Activated CD4-positive, CD25-positive, alpha-beta regulatory T cell (primary cell): ENCODE measurements at places on chromosomes 7 and 10.
A peak's percentile ranks its signal among the peaks of the same experiment; 100 is the strongest.

GRCh38 chr10:73798927-73799560, 12.4 kb downstream of the NDST2 start:
- DNase-seq: no peak

GRCh38 chr10:17353568-17354300, 100.7 kb downstream of the ST8SIA6 start:
- no peak for DNase-seq

DNA sequence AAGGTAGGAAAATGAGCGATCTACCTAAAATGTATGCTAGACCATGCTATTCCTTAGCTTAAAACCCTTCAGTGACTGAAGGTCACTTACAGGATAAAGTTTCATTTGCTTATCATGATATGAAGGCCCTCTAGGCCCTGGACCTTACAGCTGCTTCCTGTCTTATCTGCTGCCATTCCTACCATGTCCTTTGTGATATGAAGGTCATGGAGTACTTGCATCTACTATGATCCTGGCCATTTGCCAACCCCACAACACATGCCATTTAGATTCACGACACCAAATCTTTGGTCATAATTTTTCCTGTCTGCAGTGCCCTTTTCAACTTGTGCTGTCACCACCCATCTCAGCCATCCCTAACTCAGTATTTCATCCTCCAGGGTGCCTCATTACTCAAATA, 181.8 kb upstream of the MDFIC start:
- no peak for DNase-seq

DNA sequence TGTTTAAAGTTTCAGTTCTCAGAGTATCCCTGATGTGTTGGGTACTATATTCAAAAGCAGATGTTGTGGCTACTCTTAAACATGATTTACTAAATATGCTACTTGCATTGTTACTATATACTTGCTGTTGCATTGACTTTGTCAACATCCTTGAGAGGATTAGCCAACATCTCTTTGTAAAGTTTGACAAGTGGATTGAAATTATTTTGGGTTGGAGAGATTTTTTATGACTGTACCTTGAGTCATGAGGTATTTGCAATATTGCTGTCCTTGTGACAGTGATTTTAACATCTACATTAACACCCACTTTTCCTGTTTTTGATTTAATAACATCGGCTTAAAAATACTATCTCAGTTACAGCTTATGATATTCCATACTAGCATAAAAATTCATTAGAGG, 31.9 kb downstream of the MRC1 start:
- DNase-seq: no peak

DNA sequence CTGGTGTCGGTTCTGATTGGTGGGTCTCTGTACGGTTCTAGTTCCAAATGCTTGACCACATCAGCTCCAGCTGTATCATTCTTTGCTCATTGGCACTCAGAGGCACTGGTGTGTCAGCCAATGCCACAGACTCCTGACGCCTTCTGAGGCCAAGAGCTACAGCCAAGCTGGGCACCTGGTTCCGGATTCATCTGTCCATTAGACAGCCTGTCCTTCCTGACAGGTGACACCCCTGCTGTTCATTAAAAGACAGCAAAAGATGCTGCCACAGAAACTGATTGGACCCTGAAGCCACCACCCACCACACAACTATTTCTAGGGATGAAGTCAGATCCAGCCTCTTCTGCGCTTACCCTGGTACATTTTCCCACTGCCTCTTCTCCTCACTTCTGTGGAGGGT, 35.6 kb downstream of the COL13A1 start:
- no peak for DNase-seq

DNA sequence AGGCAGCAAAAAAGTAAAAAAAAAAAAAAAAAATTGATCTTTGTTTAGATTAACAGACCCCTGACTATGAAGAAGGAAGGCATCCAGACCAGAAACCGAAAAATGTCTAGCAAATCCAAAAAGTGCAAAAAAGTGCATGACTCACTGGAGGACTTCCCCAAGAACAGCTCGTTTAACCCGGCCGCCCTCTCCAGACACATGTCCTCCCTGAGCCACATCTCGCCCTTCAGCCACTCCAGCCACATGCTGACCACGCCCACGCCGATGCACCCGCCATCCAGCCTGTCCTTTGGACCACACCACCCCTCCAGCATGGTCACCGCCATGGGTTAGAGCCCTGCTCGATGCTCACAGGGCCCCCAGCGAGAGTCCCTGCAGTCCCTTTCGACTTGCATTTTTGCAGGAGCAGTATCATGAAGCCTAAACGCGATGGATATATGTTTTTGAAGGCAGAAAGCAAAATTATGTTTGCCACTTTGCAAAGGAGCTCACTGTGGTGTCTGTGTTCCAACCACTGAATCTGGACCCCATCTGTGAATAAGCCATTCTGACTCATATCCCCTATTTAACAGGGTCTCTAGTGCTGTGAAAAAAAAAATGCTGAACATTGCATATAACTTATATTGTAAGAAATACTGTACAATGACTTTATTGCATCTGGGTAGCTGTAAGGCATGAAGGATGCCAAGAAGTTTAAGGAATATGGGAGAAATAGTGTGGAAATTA, 19.4 kb downstream of the GATA3 start:
- DNase-seq: no peak

DNA sequence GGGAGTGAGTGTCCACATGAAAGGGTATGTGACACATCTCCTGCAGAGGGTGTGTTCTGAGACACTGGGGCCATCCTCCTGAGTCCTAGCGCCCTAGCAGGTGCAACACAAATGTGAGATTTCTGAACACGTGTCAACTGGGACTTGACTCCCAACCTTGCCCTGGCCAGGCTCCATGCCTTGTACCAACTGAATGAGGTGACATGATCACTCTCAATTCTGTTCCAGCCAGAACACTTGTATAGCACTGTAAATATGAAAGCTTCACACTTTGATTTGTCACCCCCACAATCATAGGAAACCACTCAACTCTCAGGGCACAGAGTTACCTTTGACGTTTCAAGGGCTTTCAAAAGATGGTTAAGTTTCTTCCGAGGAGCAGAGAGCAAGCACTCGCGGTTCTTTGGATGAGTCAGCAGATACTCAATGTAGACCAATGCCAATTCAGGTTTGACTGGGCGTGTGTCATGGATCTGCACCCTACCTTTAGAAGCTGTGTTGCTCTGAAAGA, 48.6 kb downstream of the NCAPG2 start:
- DNase-seq: no peak

GRCh38 chr7:157596881-157597280, 260.1 kb downstream of the DNAJB6 start:
- DNase-seq: no peak

DNA sequence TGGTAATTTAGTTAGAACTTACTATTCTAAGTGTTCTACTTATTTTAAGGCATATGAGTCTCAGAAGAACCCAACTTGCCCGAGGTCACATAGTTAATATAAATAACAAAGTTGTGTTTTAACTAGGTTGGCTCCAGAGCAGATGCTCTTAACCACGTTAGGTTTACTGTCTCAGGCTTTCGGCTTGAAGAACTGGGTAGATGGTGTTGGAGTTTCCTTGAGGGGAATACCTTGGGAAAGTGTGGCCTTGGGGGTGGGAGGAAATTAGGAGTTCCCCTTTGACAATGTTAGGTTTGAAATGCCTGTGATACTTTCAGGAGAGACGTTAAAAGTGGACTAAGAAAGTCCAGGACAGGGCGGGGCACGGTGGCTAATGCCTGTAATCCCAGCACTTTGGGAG, 9.6 kb downstream of the ZNF398 start:
- no peak for DNase-seq

- DNase-seq: no peak
Observed at GRCh38 chr7:24778543-24779282, 21.4 kb upstream of the GSDME start.

- peak; percentile 19 for DNase-seq
Observed at GRCh38 chr7:135980665-135981180, 3.6 kb upstream of the MTPN start.

GRCh38 chr7:69696054-69696591, 97.8 kb downstream of the AUTS2 start:
- DNase-seq: no peak

DNA sequence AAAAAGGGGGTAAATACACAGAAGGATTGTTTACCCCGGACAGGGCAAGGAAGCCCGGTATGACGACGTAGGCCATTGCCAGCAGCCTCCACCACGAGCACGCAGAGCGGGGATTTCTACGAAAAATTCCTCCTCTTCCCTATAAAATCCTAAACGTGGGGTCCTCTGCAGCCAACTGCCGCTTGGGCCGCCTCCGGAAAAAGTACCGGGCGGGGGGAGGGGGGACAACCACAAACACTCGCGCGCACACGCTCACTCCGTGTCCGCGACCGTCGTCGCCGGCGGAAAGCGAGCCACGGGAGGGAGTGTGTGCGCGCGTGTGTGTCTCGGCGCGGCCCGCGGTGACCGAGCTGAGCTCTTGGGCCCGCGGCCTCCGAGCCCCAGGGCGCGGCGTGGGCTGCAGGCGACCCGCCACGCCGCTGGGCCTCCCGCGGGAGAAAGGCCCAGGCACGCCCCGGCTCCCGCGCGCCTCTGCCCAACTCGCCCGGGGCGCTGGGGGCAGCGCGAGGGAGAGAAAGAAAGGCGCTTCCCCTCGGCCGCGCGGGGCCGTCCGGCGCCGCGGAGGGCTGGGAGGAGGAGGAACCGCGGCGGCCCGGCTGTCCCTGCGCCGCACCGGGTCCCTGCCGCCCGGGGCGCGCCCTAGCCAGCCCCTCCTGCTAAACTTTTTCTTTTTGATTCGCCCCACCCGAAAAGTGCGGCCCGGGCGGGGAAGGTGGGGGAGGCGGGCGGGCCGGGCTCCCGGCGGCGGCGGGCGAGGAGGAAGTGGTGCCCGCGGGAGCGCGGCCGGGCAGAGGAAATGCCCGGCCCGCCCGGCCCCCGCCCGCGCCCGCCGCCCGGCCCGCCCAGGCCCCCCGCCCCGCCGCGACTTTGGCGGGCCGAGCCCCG, 1.5 kb downstream of the CTBP2 start:
- DNase-seq: no peak

- no peak for DNase-seq
Observed at GRCh38 chr10:121291823-121292222, 306.4 kb downstream of the FGFR2 start.

DNA sequence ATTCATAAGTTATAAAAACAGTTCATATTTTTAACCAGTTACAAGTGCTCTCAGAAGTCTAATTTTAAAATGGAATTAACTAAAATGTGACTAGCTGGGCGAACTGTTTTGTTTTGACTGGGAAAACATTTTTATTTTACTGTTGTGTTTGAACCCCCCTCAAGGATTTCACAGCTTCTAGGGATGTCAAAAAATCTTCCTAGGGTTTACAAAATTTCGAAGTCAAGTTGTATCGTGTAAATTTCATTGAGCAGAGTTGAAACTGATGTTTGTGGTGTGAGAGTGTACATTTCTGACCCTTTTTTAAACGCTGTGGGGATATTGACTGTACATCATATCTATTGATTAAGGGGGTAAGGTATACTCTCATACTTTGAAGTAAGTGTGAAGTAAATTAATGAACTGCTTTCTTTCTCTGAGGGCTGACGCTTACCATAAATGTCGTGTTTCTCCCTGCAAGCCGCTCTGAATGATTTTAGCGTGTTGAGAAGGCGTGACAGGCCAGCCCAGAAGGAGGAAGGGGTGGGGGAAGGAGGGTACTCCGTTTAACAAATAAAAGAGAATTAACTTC, 1.8 kb upstream of the SP8 start:
- no peak for DNase-seq

DNA sequence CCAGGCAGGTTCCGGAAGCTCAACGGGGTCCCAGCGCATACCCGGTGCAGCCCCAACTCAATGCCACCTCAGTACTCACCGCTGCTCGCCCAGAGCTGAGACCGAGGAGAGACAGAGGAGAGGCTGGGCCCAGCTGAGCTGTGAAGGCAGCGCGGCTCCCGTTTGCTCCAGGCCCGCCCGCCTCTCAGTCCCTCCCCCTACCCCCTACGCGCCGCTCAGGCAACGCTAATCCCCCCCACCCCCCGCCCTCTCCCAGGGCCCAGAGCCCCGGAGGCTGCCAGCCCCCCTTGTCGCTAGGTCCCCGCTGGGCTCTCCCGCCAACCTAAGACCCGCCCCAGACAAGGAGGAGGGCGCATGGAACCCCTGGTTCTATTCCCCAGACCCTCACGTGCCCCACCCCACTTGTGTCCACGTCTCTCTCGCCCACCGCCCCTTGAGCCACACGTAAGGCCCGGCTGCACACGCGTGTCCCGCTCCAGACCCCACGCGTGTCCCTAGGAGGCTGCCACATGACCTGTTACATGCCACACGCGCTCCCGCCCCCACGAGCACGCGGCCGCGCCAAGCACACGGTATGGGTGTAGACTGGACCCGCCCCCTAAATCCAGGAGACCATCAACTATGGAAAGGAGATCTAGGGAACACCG, at the start of gene PSD:
PSD (minus strand) TSS at position 164 of the 647 bp plus-strand sequence. CDS start 1,747 bp downstream, outside the sequence.
- no peak for DNase-seq

DNA sequence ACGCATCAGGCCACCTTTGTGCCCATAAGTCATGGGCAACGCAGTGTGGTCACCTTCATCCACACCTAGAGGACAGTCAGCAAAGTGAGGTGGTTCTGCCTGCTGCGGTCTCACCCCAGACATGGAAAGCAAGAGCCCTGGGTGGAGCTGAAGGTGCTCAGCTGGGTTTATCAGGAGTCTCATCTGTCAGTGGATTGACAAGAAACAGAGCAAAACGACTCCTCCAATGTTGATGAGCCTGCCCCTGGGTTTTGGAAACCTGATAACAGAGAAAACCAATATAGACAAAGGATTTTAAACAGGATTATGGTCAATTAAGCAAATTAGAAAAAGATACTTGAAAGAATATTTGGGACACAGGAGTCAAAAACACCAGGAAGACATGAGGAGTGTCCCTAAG, 229.3 kb upstream of the PRSS58 start:
- DNase-seq: no peak

DNA sequence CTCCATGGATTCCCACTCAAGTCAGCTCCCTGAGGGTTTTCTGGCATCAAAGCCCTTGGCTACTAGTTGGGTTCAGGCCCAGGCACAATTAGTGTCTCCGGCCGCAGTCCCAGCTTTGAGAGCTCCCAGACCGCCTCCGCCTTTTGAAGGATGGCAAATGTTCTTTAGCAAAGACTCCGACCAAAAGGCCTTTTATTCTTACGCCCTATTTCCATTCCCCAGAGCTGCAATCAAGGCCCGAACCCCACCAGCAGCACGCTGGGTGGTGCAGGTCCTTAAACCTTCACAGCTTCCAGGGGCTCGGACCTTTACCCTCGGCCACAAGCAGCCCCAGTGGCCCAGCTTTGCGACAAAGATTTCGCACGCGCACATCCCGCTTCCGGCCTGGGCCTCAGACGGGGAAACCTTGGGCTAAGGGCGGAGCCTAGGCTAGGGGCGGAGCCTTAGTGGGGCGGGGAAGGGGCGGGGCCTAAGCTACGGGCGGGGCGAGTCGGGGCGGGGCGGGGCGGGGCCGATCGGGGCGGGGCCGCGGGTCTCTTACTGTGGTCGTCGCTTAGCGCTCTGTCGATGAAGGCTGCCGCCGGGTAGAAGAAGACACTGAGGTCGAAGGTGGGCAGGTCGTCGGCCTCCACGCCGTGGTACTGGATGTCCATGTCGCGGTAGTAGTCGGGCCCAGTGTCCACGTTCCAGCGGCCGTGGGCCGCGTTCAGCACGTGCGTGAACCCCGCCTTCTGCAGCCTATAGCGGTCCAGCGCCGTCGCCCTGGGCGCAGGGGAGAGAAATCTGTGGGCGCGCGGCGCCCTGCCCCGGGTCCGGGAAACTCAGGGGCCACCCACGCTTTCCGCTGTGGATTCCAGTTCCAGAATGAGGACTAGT, 68.0 kb upstream of the SAMD8 start:
- DNase-seq: no peak

GRCh38 chr10:114996542-114996941, 58.5 kb downstream of the TRUB1 start:
- DNase-seq: no peak
